NCI-H1930 (cell line): ENCODE measurements at places on chromosomes 1 and 21.

GRCh38 chr1:116915086-116915661 is 5.5 kb downstream of the PTGFRN start:
- DNase-seq: no peak

GRCh38 chr1:2887941-2888855 is 86.7 kb upstream of the TTC34 start:
- DNase-seq: no peak

GRCh38 chr1:231390071-231390470 is 32.0 kb downstream of the EGLN1 start:
- DNase-seq: no peak

GRCh38 chr1:82542766-82543165 is 742.0 kb downstream of the ADGRL2 start:
- no peak for DNase-seq

DNA sequence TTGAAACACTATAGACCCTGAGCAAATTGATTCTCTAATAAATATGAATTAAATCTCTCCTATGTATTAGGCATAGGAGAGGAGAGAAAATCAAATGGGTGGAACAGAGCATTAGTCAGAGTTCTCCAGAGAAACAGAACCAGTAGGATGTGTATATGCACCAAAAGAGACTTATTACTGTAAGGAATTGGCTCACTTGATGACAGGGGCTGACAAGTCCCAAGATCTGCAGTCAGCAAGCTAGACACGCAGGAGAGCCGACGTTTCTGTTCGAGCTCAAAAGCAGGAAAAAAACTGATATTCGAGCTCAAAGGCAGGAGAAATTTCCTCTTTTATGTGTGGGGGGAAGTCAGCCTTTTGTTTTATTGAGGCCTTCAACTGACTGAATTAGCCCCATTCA is 259.2 kb upstream of the KAZN start:
- no peak for DNase-seq

DNA sequence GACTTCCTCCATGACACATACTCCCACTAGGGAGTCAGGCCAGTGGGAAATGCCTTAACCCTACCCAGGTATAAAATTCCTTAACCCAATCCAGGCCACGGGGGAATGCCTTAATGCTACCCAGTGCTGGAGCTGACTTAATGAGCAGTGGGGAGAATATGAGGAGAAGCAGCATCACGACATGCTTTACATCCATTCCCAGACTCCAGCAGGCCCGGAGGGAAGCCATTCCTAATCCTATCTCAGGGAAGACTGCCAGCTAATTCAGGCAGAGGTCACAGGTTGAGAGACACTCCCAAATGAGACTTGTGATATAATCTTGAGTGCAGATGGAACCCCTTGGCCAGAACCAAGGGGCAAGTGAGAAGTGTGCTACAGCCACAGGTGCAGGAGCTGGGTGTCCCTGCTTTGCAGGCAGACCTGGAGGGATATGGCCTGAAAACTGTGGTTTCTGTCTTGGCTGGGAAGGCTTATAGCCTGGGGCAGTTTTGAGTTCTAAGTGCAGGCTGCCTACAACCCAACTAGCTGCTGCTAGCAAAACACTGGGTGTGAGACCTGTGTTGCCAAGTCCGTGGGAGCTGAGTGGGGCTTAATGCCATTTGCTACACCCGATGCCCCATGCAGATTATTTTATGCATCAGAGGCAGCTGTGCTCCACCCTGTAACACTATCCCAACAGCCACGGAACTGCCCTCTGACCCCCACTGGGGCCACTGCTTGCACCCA is 45.1 kb upstream of the GUCA2A start:
- no peak for DNase-seq

- DNase-seq: no peak
Observed at GRCh38 chr21:34886240-34887104, 162.6 kb downstream of the RUNX1 start.

DNA sequence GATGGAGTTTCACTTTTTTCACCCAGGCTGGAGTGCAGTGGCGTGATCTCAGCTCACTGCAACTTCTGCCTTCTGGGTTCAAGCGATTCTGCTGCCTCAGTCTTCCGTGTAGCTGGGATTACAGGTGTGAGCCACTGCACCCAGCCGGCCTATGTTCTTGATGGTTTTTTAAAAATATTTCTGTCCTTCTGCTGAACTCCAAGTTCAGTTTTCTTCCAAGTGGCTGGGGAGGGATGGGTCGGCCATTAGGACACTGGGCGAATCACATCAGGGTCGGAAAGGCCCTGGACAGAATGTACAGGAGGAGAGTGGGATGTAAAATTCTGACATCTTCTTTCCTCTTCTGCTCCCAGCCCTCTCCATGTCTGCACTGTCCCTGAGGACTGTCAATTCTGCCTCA is 289.6 kb downstream of the PTPRU start:
- DNase-seq: no peak

DNA sequence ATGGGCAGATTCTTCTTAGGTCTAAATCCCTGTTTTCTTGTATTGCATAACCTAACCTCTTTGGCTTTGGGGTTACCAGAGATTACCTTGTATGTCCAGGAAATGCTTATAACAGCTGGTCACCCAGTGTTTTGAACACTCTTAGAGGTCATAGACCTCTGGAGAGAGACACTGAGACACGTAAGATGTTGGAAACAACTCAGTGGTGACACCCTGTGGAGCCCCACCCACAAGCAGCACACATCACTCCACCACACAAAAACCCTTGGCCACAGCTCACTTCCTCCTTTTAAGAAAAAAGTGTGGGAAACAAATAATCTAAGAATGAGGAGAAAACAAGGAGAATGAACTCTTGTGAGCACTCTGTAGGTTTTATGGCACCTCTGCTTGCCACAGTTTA is 26.3 kb upstream of the CYP4B1 start:
- no peak for DNase-seq
